ENCODE measurements at places on chromosomes 6 and 20.

- no peak for DNase-seq
Observed at GRCh38 chr6:128725271-128726233, 157.4 kb upstream of the LAMA2 start.

GRCh38 chr6:54286141-54286540 is 22.1 kb upstream of the TINAG start:
- DNase-seq = no peak

GRCh38 chr6:36599791-36600209 is 5.6 kb downstream of the SRSF3 start:
- no peak for DNase-seq

GRCh38 chr20:47654370-47654769 is 130.9 kb downstream of the SULF2 start:
- no peak for DNase-seq

DNA sequence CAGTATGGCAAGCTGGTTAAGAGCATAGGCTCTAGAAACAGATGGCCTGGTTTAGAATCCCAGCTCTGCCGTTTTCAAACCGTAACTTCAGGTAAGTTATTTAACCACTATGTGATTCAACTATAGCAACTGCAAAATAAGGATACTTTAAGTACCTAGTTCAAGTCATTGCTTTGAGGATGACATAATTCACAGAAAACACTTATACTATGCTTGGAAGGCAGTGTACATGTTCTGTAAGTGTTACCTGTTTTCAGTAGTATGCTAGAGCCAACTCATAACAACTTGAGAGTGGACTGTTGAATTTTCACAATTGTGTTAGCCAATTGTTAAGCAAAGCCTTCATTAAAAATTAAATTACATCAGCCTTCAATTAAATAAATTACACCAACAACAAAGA is 134.8 kb upstream of the BEND6 start:
- DNase-seq = no peak

DNA sequence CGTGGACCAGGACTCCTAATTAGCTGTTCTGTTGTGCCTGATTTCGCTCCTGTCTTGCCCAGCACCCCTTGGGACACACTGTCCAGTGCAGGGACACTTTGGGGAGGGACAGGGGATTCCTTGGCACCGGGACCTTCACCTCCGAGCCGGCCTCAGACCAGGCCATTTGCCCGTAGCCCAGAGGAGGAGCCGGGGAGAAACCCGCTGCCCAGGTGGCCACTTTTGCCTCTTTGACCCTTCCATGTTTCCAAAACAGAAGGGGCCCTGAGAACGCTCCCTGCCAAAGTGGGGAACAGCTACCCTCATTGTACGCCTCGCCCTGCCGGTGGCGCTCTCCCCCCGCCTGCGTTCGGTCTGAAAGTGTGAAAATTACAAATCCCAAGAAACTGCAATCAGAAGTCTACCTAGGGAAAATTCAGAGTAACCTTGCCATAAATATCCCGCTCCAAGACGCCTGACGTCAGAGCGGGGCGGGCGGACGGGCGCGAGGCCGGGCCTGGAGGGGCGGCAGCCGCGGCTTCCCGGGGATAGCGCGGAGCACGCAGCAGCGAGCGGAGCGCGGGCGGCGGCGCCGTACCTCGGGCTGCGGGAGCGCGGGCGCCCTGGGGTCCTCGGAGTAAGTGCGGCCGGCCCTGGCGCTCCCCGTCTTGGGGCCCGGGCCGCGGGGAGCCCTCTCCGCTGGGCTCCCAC is at the start of gene DAAM2:
TSS of gene DAAM2 (plus strand) at position 527 of the 690 bp plus-strand sequence. CDS start 63,927 bp downstream, outside the sequence.
- DNase-seq = peak; percentile 78

DNA sequence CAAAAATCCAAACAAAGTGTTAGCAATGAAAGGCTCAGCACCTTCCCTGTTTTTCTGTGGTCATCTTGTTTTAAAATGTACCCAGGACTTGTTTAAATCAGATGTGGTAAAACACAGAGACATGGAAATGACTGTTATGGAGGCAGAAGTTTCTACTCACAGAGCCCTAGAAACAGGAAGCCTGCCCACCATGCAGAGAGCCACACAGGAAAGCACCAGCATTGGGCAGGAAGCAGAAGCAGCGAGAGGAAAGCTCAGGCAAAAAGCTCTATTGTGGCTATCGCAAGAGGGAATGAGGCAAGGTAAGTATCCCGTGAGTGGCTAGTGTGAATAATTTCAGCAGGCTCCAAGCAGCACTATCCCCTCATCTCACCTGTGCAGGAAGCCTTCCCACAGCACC is 42.8 kb downstream of the GPR6 start:
- no peak for DNase-seq

- no peak for DNase-seq
Observed at GRCh38 chr6:169783401-169783800, 32.0 kb downstream of the ERMARD start.

DNA sequence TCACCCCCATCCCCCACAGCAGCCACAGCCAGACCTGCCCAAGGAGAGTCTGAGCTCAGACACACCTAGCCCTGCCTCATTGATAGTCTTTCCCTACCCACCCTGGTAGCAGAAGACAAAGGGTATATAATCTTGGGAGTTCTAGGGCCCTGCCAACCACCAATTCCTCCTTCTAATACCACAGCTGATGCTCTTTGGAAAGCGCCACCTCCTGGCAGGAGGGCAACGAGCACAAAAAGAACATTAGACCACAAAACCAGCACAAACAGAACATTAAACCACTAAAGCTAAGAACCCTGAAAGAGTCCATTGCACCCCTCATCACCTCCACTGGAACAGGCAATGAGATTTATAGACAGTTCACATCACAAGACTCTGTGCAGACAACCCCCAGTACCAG is 195.8 kb upstream of the FUT9 start:
- no peak for DNase-seq

- no peak for DNase-seq
Observed at GRCh38 chr20:39839399-39840119, 849.5 kb downstream of the MAFB start.

DNA sequence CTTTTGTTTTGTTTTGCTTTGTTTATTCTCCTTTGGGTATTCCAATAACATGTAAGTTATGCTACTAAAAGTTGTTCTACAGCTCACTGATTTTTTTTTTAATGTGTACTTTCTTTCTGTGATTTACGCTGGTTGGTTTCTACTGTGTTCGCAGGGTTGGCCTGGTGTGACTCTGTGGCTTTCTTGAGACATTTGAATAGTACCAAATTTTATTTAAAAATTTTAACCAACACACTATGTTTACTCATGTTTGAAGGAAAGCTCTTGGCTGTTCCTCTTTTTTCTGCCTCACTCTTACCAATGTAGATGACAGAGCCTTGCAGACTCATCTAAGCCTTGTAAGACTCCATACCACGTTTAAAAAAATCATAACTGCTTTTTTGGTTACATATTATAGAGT is 1784.9 kb upstream of the DEFB115 start:
- DNase-seq = no peak

DNA sequence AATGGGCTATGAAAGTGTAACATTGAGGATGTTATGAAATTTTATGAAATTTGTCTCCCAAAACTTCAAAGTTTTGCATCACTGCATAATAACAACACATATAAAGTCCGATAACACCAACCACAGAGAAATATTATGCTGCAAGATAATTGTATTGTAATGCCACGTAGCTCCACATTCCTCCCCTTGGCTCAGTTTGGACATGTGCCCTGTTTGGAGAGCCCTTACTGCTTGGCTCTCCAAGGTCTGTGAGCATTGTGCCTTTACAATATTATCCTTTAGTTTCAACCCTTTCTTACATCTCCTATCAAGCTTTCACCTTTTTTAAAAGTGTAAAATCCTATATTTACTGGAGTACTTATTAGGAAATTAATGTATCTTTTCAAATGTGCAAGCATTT is 10.8 kb downstream of the HBS1L start:
- DNase-seq = no peak

DNA sequence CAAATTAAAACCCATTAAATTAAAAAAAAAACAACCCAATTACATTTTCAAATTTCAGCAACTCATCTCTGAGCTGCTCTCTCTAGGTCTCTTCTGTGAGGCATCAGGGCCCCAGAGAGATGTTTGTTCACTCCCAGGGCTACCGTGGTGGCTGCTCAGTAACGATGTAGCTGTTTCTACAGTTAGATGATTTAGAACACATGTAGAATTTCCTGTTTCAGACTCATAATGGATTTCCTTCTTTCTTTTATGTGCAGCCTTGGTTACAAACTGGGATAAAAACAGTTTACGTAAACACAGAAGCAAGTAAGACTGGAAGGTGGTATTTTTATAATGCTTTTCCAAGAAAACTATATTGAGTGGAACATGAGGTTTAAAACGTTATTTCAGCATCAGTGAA is 116.1 kb upstream of the CCN2 start:
- peak; percentile 56 for DNase-seq

GRCh38 chr6:75735491-75736186 is 13.4 kb upstream of the MYO6 start:
- DNase-seq = no peak

GRCh38 chr20:62993856-62994494 is 12.8 kb downstream of the BHLHE23 start:
- DNase-seq = peak; percentile 29

- no peak for DNase-seq
Observed at GRCh38 chr6:17635568-17635967, 35.5 kb downstream of the FAM8A1 start.
